ENCODE measurements at places on chromosomes 1 and 21.

DNA sequence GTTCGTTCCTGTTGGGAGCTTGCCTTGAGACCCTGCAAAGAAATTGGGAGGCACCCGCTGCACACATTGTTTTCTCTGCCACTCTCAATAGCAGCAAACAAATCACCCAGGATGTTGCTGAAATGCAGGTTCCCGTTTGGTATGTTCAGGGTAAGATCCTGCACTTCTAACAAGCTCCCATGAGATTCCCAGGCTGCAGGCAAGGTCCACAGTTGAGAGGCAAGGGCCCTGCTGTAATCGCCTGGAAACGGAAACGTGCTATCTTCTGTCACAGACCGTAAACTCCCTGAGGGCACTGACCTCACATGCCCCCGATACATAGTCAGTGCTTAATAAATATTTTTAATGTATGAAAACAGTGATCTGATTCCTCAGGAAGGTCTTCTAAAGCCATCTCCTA, 37.8 kb downstream of the XCL1 start:
- no peak for DNase-seq

GRCh38 chr1:223198628-223198965, 55.5 kb upstream of the TLR5 start:
- no peak for DNase-seq

DNA sequence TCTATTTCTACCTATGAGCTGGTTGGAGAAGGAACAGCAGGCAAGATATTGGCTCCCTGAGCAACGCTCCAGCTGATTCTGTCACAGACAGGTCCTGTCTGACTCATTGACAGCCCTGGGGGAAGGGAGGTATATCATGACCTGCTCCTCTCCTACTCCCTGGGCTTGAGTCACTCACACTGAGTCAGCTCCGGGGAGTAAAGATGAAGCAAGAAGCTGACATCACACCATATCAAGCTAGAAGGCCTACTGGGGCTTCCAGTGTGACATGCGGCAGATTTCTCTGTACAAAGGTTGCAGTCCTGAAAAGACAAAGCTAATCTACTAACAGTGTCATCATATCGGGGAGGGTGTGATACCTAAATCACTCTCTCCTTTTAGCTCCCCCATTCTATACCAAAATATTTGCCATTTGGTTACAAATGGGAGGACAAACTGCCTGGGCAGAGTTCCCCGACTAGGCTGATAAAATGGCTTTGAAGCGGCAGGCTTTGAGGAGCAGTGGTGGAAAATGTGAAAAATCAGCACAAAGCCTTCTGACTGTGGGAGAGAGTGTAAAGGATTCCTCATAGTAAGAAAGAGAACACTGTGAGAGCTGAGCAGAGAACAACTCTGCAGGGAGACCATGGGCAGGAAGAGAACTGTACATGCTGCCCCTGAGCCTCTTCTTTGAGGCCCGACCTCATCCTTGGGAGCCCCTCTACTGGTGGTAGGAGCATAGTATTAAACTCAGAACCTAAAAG, 15.5 kb downstream of the PI4KB start:
- DNase-seq: no peak

- DNase-seq: no peak
Measured at GRCh38 chr1:3244025-3244926, 175.3 kb downstream of the PRDM16 start.

GRCh38 chr1:15323351-15323988, 76.4 kb downstream of the FHAD1 start:
- peak; percentile 72 for DNase-seq

- no peak for DNase-seq
Measured at GRCh38 chr21:40242586-40243265, 375.5 kb downstream of the PCP4 start.

DNA sequence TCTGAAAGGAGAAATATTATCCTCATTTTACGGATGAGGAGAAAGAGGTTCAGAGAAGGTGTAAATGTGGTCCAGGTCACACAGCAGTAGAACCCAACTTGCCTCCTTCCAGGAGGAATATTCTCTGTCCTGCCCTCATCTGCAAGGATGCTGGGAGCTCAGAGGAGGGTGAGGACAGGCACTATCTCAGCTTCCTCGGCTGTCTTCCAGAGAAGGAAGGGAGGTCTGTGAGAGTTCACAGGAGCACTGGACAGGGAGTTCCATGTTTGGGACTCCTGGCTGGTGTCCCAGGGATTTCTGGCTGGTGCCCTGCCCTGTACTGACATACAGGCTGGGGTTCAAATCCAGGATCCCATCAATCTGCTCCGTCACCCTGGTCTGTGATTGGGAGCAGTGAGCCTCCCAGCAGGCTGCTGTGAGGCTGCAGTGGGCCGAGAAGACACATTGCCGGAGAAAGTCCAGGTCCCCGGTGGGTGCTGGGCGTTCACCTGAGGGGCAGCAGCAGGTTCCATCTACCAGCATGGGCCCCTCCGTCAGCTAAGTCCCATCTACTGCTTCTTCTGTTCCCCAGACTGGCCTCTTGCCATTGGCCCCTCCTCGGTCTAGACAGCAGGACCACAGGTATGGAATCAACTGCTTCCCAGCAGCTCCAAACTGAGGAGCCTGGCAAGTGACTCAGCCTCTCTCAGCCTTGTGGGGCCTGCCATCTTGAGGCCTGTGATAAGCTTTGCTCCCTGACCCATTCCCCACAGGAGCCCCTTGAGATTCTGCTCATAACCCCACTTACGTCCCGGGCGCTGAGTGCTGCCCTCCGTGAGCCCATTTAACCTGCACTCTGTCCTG, 8.5 kb upstream of the BSND start:
- DNase-seq: no peak

All from DND-41 (cell line).